ENCODE measurements at places on chromosomes 5 and 9. TPM values are rescaled to one million over a fixed set of nuclear protein-coding genes. Genes with fewer than 3 reads are reported as not detected.

- DNase-seq, result no peak
- H3K4me3 ChIP-seq, result no peak overlapping the region
- H3K27me3 ChIP-seq, result no peaks in the 10 kb centered on the region
- H3K36me3 ChIP-seq, result peaks cover 11% of the 10 kb centered on the region
Measured at GRCh38 chr5:9641806-9642355, 11.7 kb upstream of the TAS2R1 start.

- no peak for DNase-seq
- peaks cover 6% of the 10 kb centered on the region for H3K27me3 ChIP-seq
- H3K4me1 ChIP-seq, result no peaks in the 10 kb centered on the region
- H3K4me3 ChIP-seq, result no peak overlapping the region
- no peak overlapping the region for H3K27ac ChIP-seq
Measured at GRCh38 chr9:89632192-89632733, 27.5 kb downstream of the GADD45G start.

ARL14EPL gene
- total RNA-seq, result not detected

TEX10 gene
- total RNA-seq, result 22.5 TPM

SLC45A2 gene
- total RNA-seq, result not detected

Measured in osteocyte (in vitro differentiated cells).